Lung (tissue), 17 donors: ENCODE measurements at places on chromosomes 5 and 9.

- H3K36me3 ChIP-seq = no peaks in the 10 kb centered on the region
- no peaks in the 10 kb centered on the region for H3K4me1 ChIP-seq
- no peak for DNase-seq
- no peaks in the 10 kb centered on the region for H3K27me3 ChIP-seq
These were observed 47.0 kb upstream of the ZNF169 start for GRCh38 chr9:94212091-94212490.

DNA sequence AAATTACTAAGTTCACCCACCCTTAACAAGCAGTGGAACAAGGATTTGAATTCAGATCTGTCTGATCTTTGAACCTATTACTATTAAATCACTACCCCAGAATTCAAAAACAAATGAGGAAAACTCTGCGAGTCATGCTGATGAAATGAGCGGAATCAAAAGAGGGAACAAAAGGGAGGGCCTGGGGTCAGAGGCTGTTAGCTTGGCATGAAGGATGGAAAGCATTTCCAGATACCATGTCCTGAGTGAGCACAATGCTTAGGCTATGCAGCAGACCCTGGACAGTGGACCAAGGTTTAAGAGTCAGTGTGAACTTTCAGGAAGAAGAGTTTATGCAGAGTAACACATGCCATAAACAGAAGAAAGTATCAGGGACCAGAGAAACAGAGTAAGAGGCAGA, 30.5 kb downstream of the GRIA1 start:
- H3K27ac ChIP-seq = no peak overlapping the region
- no peak for DNase-seq
- no peaks in the 10 kb centered on the region for H3K36me3 ChIP-seq
- no peaks in the 10 kb centered on the region for H3K27me3 ChIP-seq

- DNase-seq = no peak
- no peak overlapping the region for H3K27ac ChIP-seq
- no peaks in the 10 kb centered on the region for H3K36me3 ChIP-seq
- H3K4me3 ChIP-seq = no peak overlapping the region
These were observed 16.6 kb downstream of the SPTLC1 start for GRCh38 chr9:92098638-92099037.

GRCh38 chr5:118888556-118888955, 99.8 kb downstream of the DTWD2 start:
- DNase-seq = no peak
- H3K4me3 ChIP-seq = no peak overlapping the region
- H3K36me3 ChIP-seq = no peaks in the 10 kb centered on the region

- no peak overlapping the region for H3K27ac ChIP-seq
- DNase-seq = peak; percentile 64
- H3K4me3 ChIP-seq = no peak overlapping the region
- no peaks in the 10 kb centered on the region for H3K4me1 ChIP-seq
These were observed 99.8 kb downstream of the RALGPS1 start for GRCh38 chr9:127014216-127014909.

DNA sequence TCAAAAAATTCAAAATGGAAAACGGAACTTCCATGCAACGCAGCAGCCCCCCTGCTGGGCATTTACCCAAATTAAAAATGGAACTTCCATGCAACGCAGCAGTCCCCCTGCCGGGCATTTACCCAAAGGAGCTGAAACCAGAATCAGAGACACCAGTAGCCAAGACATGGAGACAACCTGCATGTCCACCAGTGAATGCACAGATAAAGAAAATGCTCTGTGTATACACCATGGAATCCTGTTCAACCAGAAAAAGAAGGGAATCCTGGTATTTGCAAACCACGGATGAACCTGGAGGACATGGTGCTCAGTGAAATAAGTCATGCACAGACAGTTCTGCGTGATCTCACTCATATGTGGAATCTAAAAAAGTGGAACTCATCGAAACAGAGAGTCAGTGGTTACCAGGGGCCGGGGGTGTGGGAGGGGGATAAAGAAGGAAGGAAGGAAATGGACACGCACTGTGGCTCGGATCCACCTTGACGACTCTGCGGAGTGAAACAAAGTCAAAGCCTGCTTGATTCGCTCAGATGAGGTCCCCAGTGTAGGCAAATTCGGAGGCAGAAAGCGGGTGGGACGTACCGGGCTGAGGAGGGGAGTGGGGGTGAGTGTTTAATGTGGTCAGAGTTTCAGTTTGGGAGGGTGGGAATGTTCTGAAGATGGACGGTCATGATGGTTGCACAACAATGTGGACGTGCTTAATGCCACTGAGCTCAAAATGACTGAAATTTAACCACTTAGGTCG, 40.2 kb upstream of the EXOC3 start:
- peaks cover 10% of the 10 kb centered on the region for H3K4me1 ChIP-seq
- H3K36me3 ChIP-seq = no peaks in the 10 kb centered on the region
- no peak overlapping the region for H3K4me3 ChIP-seq
- H3K27ac ChIP-seq = no peak overlapping the region
- no peak for DNase-seq

DNA sequence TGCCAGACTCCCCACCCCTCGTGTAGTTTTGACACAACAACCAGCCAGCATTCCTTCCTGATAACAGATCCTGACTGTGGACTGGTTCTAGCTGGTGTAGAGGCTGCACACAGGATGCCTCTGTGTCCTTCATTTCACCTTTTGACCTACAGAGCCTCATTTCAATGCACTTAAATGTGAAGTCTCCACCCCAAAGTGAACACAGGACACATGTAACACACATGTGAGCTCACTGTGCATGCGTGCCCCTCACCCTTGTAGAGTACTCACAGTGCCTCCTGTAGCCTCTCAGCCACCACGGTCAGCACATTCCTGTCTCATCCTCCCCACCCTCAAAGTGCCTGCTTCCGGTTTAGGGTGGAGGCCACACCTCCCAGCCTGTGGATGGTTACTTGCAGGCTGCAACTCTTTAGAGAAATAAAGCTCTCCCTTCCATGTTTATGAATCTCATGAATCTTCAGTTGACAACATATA, 11.6 kb upstream of the NKD2 start:
- H3K4me1 ChIP-seq = peaks cover 61% of the 10 kb centered on the region
- H3K36me3 ChIP-seq = no peaks in the 10 kb centered on the region
- H3K4me3 ChIP-seq = no peak overlapping the region
- peak; percentile 78 for DNase-seq
- H3K27ac ChIP-seq = peak overlapping the region; percentile 70
- H3K27me3 ChIP-seq = no peaks in the 10 kb centered on the region

DNA sequence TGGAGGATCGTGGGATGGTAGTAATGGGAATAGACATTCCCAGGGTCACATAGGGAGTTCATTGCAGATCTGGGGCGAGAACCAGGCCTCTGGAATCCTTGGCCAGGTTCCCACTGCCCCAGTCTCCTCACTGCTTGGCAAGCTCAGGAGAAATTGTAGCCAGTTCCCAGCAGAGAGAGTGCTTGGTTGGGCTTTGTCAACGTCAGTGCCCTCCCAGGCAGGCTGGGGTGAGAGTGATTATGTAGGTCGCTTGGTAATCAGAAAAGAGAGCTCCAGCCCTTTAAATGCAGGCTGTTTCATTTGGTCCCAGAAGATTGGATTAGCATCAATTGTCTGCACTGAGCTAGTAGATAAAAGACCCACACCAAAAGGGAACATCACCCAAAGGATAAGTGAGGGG, 51.8 kb upstream of the GALNT10 start:
- H3K36me3 ChIP-seq = no peaks in the 10 kb centered on the region
- H3K4me3 ChIP-seq = no peak overlapping the region
- no peaks in the 10 kb centered on the region for H3K4me1 ChIP-seq
- peak; percentile 75 for DNase-seq
- no peak overlapping the region for H3K27ac ChIP-seq

GRCh38 chr5:90248640-90249039, 160.9 kb downstream of the CETN3 start:
- no peaks in the 10 kb centered on the region for H3K4me1 ChIP-seq
- no peak overlapping the region for H3K4me3 ChIP-seq
- no peaks in the 10 kb centered on the region for H3K36me3 ChIP-seq
- H3K27ac ChIP-seq = no peak overlapping the region

- H3K4me1 ChIP-seq = no peaks in the 10 kb centered on the region
- no peak overlapping the region for H3K4me3 ChIP-seq
- H3K27me3 ChIP-seq = no peaks in the 10 kb centered on the region
- no peaks in the 10 kb centered on the region for H3K36me3 ChIP-seq
These were observed 156.8 kb downstream of the SEMA5A start for GRCh38 chr5:9388941-9389674.

DNA sequence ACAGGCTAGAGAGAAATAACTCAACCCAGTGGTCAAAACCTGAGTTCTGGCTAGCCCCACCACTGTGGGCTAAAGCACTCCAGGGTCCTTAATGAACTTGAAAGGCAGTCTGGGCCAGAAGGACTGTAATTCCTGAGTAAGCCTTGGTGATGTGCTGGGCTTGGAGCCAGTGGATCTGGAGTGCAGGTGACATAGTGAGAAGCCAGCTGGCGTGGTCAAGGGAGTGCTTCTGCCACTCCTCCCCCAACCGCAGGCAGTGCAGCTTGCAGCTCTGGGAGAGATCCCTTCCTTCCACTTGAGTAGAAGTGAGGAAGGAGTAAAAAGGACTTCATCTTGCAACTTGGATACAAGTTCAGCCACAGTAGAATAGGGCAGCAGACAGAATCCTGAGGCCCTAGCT, 424.0 kb downstream of the CDH18 start:
- no peaks in the 10 kb centered on the region for H3K4me1 ChIP-seq
- no peak for DNase-seq
- no peaks in the 10 kb centered on the region for H3K36me3 ChIP-seq
- H3K27ac ChIP-seq = no peak overlapping the region
- H3K27me3 ChIP-seq = no peaks in the 10 kb centered on the region

DNA sequence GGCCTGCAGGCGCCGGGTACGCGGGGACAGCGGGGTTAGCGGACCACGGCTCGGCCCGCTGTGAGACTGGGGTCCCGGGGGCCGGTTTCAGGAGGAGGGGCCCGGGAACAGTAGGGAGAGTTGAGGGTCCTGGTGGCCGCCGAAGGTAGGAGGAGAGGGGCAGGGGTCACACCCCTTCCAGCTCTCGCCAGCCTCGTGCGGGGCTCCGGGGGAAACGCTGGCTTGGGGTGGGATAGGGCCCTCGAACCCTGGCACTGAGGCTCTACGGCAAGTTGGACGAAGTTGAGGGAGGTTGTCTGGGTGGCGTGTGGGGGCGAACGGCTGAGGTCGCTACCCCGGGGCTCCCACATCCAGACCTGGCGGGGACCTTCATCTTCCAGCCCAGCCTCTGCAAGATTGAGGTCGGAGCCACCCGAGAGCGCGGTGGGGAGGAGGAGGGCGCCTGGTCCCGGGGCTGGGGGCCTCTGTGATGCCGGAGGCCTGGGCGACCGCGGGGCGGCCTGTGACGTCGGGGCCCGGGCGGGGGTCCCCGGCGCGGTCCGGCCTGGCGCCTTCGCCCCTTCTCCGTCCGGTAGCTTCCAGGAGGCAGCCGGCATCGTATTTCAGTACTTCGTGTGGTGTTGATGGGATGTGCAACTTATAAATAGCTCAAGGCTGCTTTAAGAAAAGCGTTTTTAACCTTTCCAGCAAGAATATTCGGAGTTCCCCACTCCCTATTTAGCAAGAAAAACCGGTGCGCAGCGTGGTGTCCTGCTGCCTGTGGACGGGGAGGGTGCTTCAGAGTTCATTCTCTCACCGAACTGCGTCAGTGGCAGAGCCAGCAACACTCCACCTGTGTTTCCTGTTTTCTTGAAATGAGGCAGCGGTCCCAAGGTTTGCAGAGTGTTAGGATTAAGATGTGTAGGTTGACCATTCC, 902 bp downstream of the HABP4 start:
- peak overlapping the region; percentile 66 for H3K4me3 ChIP-seq
- peaks cover 5% of the 10 kb centered on the region for H3K27me3 ChIP-seq
- peaks cover 7% of the 10 kb centered on the region for H3K4me1 ChIP-seq
- peak; percentile 40 for DNase-seq

- H3K27me3 ChIP-seq = no peaks in the 10 kb centered on the region
- DNase-seq = no peak
- no peaks in the 10 kb centered on the region for H3K4me1 ChIP-seq
- H3K27ac ChIP-seq = no peak overlapping the region
- no peak overlapping the region for H3K4me3 ChIP-seq
These were observed 112.6 kb downstream of the TMC1 start for GRCh38 chr9:72633966-72634365.

- no peaks in the 10 kb centered on the region for H3K4me1 ChIP-seq
These were observed 16.5 kb upstream of the SLC2A8 start for GRCh38 chr9:127380479-127380878.

- H3K27me3 ChIP-seq = no peaks in the 10 kb centered on the region
- H3K27ac ChIP-seq = no peak overlapping the region
- peaks cover 3% of the 10 kb centered on the region for H3K4me1 ChIP-seq
- no peak for DNase-seq
- H3K4me3 ChIP-seq = no peak overlapping the region
These were observed 12.6 kb upstream of the DHFR start for GRCh38 chr5:80667384-80667783.

GRCh38 chr5:114208588-114208987, 153.3 kb upstream of the KCNN2 start:
- H3K4me1 ChIP-seq = no peaks in the 10 kb centered on the region
- H3K36me3 ChIP-seq = no peaks in the 10 kb centered on the region
- no peaks in the 10 kb centered on the region for H3K27me3 ChIP-seq
- H3K4me3 ChIP-seq = no peak overlapping the region
- no peak overlapping the region for H3K27ac ChIP-seq

DNA sequence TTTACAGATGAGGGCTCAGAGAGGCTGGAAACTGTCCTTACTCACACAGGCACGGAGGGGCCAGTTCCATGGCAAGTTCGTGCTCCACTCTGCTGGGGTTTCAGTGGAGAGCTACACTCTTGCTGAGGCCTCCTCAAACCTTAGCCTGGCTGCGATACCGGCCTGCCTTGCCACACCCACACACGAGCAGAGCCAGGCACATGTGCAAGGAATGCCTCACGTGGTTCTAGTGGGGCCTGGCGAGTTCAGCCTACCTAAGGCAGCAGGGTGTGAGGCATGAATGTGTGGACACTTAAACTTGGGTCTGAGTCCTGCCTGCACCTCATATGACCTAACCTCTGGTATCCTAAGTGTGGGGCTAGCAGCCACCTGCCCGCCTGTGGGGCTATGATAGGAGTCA, 21.5 kb upstream of the PRDM12 start:
- no peak overlapping the region for H3K4me3 ChIP-seq
- no peak overlapping the region for H3K27ac ChIP-seq
- H3K4me1 ChIP-seq = no peaks in the 10 kb centered on the region
- no peak for DNase-seq
- no peaks in the 10 kb centered on the region for H3K36me3 ChIP-seq
- peaks cover 4% of the 10 kb centered on the region for H3K27me3 ChIP-seq

DNA sequence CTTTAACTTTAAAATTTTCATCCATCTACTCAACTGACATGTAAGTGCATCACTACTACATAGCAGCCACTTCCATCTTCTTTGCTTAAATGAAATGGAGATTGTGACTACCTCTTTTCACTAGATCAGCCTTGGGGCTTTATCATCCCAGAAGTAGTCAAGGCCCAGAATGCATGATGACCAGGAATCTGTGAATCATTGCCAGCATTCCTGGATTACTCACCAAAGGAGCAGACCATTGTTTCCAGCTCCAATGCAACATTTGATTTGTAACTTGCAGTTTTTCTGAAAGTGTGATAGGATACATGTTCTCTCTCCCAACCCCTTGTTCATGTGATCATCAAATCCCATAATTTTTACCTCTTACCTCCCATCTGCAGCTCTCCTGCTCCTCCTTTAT, 65.1 kb downstream of the PLPPR1 start:
- H3K36me3 ChIP-seq = no peaks in the 10 kb centered on the region
- no peak for DNase-seq
- no peak overlapping the region for H3K27ac ChIP-seq
- H3K4me3 ChIP-seq = no peak overlapping the region
- H3K27me3 ChIP-seq = no peaks in the 10 kb centered on the region
